ENCODE measurements at places on chromosomes 16 and 17.

DNA sequence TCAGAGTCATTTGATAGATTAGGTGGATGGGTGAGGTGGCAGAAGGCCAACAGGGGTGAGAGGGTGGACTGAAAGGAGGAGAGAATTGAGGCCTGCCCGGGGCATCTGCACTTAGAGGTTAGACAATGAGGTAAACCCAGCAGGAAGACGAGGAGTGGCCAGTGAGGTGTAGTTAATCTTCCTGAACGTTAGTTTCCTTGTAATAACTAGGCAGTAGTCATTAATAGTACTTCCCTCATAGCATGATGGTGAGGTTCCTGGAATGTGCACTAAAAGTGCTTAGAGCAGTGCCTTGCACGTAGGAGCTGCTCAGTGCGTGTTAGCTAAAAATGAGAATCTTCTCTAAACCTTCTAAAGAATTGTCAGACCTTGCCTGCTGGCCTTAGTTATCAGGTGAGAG, 13.5 kb upstream of the KSR1 start:
- no peak for DNase-seq

DNA sequence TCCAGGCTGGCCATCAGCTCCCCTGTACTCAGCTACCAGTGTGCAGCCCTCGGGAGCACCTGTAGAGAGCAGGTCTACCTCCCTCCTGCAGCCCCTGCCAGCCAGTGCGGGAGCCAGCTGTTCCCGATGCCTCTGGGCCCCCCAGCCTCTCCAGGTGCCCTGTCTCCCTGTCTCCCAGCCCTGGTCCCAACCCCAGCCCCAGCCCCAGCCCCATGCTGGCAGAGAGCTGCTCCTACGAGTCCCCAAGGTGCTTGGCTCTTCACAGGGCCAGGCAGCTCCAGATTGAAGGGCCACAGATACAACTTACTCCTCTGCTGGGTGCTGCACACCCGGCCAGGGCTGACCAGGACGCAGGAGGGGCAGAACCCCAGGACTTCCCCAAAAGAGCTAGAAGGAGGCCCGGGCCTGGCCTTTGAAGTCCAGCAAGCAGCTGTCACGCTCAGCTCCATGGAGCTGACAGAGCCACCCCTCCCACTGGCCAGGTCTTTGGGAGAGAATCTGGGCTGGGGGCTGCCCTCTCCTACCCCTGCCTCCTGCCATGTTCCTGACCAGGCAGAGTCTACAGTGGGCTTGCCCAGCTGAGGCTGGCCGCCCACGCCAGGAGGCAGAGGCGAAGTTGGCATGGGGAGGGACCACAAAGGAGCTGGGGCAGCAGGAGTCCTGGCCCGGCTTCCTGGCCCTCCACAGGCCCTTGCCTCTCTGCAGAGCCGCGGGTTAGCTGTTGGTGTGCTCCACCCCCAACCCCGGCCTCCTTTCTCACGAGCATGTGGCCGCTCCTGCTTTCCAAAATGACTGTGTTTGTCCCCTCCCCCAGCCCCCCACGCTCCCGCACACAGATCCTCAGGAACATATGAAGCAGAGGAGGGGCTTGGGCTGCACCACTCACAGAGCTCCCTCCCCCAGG, 9.5 kb upstream of the ADAM11 start:
- no peak for DNase-seq

DNA sequence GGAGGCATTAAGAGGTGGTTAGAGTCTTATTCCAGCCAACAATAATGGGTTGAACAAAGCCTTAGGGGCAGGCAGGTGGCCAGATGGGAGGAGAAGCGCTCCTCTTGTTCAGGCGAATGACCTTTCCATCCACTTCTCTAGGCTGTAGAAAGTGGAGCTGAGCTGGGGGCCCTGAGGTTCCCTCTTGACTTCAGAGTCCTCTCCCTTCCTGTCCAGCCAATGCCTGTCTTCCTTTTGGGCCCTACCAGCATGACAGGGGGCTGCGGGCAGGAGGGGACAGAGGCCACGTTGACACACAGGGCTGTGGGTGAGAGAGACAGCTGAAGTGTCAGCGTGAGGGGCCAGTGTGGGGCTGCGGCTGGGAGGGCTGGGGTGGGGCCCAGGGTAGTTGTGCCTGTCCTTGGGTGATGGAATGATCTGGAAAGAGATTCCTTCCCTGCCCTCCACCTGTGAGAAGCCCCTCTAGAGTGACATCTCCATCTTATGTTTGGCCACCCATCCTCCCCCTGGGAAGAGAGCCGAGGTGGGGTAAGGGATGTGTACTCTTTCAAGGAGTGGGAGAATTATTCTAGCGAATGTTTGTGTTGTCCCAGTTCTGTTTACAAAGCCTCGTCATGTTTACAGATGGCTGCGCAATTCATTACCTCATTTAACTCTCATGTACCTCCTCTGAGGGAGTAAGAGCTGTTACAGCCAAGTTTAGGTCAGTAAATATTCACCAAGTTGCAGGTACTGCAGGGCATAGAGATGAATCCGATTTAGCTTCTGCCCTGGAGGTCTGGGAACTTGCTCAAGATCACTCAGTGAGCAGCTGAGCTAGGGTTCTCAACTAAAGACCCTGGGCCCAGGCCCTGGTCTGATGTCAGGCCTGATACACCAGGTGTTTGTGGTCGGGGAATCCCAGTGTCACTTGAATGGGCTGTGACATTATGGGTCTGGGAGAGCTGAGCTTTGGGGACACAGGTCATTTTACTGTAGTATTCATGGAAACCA, 3.3 kb downstream of the ERBB2 start:
- peak; percentile 77 for DNase-seq

GRCh38 chr17:76139801-76140660, 1.0 kb downstream of the FOXJ1 start:
- no peak for DNase-seq

- DNase-seq = peak; percentile 31
Observed at GRCh38 chr16:24667244-24667764, 62.1 kb upstream of the TNRC6A start.

DNA sequence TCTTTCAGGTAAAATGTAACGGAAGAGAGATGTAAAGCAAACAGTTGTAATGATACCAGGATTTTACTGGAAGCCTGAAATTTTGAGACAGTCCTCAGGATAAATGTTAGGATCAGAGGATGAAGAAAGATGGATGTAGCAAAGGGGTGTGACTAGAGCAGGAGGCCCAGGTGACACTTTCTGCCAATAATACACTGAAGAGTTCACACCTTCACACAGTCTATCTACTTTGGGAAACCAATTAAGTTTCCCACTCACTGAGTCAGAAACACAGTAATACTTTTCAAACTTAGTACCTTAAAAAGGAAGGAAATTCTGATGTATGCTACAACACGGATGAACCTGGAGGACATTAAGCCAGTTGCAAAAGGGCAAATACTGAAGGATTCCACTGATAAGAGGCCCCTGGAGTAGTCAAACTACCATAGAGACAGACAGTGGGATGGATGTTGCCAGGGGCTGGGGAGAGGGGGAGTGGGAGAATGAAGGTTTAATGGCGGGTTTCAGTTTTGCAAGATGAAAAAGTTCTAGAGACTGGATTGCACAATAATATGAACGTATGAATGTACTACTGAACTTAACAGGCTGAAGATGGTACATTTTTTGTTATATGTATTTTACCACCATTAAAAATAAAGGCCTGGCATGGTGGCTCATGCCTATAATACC, 62.3 kb downstream of the CYTH1 start:
- DNase-seq = no peak

GRCh38 chr16:75198135-75198600, 8.8 kb downstream of the CTRB2 start:
- peak; percentile 38 for DNase-seq

- DNase-seq = no peak
Observed at GRCh38 chr17:48893646-48894508, 1.3 kb downstream of the ATP5MC1 start.

- DNase-seq = peak; percentile 89
Observed at GRCh38 chr17:78979780-78980623, at the start of gene LGALS3BP. TSS of gene LGALS3BP (minus strand) at chr17:78979923. CDS start at chr17:78977191, 2,732 bp downstream.

DNA sequence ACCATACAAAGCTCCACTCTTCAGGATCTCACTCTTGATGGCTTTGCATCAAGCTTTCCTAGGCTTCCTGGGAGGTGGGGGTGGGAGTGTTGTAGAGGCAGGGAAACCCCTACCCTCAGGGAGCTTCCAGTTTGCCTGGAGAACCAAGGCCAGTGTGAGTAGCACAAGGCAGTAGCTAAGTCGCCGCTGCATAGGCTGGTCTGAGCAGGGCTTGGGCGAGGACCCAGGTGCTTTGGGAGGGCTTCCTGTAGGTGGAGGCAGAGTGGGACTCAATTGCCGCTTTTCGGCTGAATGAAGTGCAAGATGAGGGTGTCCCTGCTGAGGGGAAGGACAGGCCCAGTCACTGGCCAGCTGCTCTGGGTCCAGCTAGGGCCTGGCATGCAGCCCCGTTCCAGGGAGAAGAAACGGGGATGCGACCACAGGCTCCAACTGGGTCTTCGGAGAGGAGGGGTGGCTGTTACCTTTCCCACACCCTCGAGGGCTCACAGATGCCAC, 3.9 kb downstream of the CD79B start:
- no peak for DNase-seq

DNA sequence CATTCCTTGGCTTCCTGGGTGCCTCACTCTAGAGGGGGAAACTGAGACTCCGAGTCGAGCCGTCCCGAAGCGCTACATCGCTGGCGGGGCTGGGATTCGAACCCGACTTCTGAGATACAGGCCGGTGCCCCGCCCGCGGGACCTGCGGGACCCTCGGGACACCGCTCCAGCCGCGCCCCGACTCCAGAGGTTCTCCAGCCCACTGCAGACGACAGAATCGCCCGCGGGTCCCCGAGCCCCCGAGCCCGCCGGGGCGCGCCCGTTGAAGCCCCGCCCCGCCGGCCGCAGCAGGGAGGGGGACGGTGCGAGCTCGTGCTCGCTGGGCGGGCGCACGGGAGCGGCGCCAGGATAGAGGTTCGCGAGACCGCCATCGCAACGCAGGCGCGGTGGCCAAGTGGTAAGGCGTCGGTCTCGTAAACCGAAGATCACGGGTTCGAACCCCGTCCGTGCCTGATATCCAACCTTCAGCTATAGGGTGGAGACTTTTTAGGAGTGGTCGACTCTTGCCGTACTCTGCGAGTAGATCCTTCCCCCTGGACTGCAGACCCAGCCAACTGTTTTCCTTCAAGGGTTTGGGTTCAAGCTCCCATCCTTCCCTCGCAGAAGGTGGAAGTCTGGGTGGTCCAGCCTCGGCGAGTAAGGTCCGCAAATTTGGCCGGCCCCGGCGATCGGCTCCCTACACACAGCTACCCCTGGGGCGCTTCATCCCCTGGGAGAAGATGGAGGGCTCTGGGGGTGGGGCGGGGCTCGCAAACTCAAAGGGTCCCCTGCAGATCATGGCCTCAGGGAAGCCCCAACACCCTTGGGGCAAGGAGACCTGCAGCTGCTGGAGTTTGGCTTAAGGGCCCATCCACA, 214.6 kb downstream of the MRTFB start:
- DNase-seq = peak; percentile 95

GRCh38 chr16:85724936-85725335, 26.0 kb downstream of the C16orf74 start:
- DNase-seq = no peak

- DNase-seq = peak; percentile 37
Observed at GRCh38 chr17:14942526-14943190, 322.5 kb downstream of the PMP22 start.

DNA sequence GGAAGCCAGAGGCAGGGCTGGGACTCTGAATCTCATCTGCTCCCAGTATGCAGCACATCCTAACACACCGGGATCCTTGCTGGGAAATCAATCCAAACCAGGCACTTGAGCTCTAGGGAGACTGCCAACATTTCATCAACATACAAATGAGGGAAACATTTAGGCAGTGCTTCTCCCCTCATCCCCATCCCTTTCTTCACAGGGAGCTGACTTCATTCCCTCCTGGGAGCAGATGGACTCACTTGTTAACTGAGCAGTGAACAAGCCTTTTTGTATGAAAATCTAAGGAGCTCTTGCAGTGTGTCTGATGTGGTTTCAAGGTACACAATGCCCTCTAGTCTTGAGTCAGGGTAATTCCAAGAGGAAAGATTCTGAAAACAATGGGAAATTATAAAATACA, 96.3 kb downstream of the TMEM114 start:
- DNase-seq = no peak

DNA sequence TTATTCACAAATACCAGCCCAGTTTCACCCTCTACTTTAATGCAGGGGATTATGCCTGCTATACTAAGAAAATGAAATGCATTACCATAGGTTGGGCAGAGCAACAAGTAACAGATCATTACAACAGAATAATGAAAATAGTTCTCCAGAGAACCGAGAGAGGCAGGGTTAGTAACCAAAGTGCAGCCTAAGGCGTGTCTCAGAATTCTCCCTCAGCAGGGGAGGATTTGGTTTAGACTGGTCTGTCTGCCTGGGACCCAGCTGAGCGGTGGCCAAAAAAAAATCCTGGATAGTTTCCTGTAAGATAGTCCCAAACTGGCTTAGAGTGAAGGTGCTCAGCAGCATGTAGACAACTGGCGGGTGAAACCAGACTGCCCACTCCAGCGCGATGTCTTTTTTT, 30.8 kb upstream of the ADCY7 start:
- DNase-seq = no peak

GRCh38 chr16:29148867-29149272, 164.0 kb downstream of the LAT start:
- no peak for DNase-seq

DNA sequence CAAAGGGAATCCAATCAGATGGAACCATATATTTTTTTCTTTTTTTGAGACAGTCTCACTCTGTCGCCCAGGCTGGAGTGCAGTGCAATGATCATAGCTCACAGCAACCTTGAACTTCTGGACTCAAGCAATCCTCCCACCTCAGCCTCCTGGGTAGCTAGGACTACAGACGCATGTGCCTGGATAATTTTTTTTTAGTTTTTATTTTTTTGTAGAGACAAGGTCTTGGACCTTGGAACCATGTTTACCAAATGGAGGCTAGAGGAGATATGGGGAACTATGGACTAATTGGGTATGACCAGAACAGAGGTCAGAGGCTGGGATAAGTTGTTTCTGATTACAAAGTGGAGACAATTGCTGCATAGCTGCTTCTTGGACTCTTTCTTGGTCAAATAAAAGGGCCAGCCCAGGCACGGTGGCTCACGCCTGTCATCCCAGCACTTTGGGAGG, 41.2 kb upstream of the ADCY9 start:
- no peak for DNase-seq

DNA sequence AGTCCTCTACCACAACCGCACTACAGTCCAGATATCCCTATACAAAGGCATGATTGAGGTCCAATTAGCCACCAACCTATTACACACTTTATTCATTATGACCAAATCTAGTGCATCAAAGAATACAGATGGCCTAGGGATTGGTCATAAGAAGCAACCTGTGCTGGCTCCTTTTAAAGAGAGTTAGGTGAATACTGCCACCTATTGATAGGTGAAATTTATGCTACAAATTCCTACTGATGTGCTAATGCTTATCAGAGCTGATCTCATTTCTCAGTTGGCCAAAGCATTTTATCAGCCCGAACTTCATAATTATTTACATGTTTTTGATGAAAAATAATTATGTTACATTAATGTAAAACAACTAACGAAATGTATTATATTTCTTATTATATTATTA, 166.3 kb downstream of the ANKFN1 start:
- peak; percentile 53 for DNase-seq

- DNase-seq = no peak
Observed at GRCh38 chr16:73418051-73418450, 370.1 kb upstream of the ZFHX3 start.

GRCh38 chr16:67490335-67491096, 7.2 kb upstream of the AGRP start:
- no peak for DNase-seq
